ENCODE measurements at places on chromosomes 1 and 21. TPM values are rescaled to one million over a fixed set of nuclear protein-coding genes. Genes with fewer than 3 reads are reported as not detected.

- peak overlapping the region; percentile 95 for H3K4me3 ChIP-seq
- peak overlapping the region; percentile 96 for H3K27ac ChIP-seq
- peaks cover 15% of the 10 kb centered on the region for H3K36me3 ChIP-seq
Observed at GRCh38 chr1:65421351-65422025, 1.0 kb downstream of the LEPR start.

GRCh38 chr1:145962157-145963102, 1.9 kb downstream of the ANKRD34A start:
- DNase-seq, result peak; percentile 85
- H3K4me3 ChIP-seq, result peak overlapping the region; percentile 63
- H3K27ac ChIP-seq, result peak overlapping the region; percentile 100
- H3K27me3 ChIP-seq, result no peaks in the 10 kb centered on the region
- no peaks in the 10 kb centered on the region for H3K4me1 ChIP-seq
- no peaks in the 10 kb centered on the region for H3K36me3 ChIP-seq

DNA sequence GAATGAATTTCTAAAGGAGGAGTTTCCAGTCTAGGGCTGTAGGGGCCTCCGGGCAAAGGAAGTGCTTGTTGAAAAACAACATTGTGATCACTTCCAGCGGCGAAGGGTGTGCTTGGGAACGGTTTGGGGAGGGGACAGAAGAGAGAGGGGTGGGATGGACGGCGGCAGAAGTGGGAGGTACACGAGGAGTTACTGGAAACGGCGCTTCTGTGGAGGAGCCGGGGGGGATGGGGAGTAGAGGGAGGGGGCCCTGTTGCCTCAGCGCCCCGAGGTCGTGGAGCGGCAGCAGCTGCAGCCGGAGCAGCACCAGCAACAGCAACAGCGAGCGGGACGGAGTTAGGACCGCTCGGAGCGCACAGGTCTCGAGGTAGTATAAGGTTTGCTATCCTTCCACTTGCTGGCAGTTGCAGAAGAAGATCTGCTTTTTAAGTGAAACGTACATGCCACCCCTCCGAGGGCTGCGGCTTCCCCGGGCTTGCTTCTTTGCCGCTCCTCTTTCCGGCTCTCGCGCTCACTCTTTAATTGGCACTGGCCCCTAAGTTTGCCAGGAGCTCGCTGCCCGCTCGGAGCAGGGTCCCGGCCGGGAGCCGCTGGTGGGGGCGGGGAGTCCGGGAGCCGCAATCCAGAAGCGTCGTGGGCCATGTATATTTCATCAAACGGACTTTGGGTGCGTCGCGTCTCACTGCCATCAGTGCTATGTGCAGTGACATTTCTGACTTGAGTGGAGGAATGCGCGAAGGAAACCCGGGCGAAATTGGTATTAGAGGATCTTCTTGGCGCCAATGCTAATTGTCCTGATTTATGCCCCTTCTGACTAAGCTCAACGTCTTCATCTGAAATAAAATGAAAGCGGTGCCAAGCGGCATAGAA, 771 bp upstream of the NTNG1 start:
- no peaks in the 10 kb centered on the region for H3K27me3 ChIP-seq
- no peak overlapping the region for H3K27ac ChIP-seq
- DNase-seq, result peak; percentile 66
- H3K4me1 ChIP-seq, result no peaks in the 10 kb centered on the region
- no peaks in the 10 kb centered on the region for H3K36me3 ChIP-seq

GRCh38 chr1:197438010-197438790, 170.1 kb downstream of the CRB1 start:
- no peak overlapping the region for H3K4me3 ChIP-seq
- peaks cover 4% of the 10 kb centered on the region for H3K4me1 ChIP-seq
- H3K36me3 ChIP-seq, result no peaks in the 10 kb centered on the region
- no peak overlapping the region for H3K27ac ChIP-seq
- H3K27me3 ChIP-seq, result no peaks in the 10 kb centered on the region

- no peaks in the 10 kb centered on the region for H3K36me3 ChIP-seq
- peak overlapping the region; percentile 89 for H3K4me3 ChIP-seq
- H3K27ac ChIP-seq, result peak overlapping the region; percentile 98
- peaks cover 35% of the 10 kb centered on the region for H3K4me1 ChIP-seq
- no peaks in the 10 kb centered on the region for H3K27me3 ChIP-seq
Observed at GRCh38 chr1:51878308-51878615, 265 bp downstream of the NRDC start.

DNA sequence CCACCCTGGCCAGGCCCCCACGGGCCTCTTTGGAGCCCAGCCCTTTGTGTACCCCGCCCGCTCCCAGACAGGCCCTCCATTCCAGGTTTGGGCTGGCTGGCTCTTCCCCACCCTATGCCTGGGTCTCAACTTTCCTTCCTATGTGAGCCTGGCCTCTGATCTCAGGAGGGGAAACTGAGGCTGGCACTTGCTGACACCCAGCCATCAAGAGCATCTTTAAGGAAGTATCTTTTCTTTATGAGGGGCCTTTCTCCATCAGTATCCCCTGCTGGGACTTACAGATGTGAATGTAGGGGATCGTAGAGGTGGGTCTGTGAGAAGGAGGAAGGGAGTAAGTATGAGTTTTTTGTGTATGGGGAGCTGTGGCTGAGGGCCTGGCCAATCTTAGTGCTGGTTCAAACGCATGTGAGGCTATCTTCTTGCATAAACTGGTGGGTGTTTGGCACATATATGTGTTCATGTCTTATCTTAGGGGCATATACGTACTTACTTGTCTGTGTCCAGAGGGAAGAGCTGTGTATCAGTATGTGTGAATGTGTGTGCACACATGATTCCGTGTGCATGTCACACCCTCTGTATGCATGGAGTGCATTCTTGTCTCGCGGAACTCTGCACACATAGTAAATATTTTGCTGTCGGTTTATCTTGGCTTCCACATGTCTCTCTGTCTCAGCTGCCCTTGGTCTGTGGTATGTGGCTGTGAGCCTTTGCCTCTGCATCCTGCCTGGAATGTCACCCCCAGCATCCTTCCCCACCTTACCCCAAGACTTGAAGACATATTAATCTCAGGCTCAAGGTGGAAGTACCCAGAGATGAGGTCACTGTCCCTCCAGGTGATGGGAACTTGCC, 5.4 kb downstream of the NECTIN4 start:
- no peak for DNase-seq
- H3K27me3 ChIP-seq, result no peaks in the 10 kb centered on the region
- H3K4me3 ChIP-seq, result no peak overlapping the region
- H3K36me3 ChIP-seq, result no peaks in the 10 kb centered on the region
- no peak overlapping the region for H3K27ac ChIP-seq

GRCh38 chr1:224589006-224589405, 27.1 kb upstream of the CNIH3 start:
- H3K27ac ChIP-seq, result no peak overlapping the region
- no peak overlapping the region for H3K4me3 ChIP-seq
- H3K4me1 ChIP-seq, result no peaks in the 10 kb centered on the region
- DNase-seq, result no peak
- H3K36me3 ChIP-seq, result no peaks in the 10 kb centered on the region

DNA sequence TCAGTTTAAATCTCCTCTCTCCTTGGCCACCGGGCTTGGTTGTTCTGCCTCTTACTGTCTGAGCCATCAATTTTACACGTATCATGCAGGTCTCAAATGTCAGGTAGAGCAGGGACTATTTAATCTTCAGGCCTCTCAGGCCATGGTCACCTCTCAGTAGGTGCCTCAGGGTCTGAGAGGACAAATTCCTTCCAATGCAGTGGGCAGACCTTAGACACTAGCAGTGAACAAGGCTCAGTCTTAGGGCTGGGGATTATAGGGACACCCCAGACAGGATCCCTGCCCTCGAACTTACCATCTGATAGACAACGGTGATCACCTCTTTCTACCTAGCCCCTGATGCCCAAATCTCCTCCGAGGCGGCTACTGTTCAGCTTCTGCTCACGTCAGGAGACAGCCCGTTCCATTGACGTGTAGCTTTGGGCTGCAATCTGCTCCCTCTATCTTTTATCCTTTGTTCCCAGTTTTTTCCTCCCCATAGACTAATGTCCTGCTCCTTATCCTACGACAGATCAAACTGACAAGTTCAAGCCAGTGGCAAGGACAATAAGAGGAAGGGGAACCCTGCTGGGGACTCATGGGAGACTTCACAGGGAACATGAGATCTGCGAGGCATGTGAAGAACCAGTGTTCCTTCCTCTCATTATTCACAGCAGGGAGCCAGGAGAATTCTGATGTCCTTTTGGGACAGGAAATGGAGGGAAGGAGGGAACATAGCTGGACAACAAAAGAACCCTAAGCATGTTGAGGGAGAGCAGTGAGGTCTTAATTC, 1.4 kb upstream of the MYOG start:
- H3K27me3 ChIP-seq, result no peaks in the 10 kb centered on the region
- no peak for DNase-seq
- H3K36me3 ChIP-seq, result no peaks in the 10 kb centered on the region
- H3K4me1 ChIP-seq, result no peaks in the 10 kb centered on the region

DNA sequence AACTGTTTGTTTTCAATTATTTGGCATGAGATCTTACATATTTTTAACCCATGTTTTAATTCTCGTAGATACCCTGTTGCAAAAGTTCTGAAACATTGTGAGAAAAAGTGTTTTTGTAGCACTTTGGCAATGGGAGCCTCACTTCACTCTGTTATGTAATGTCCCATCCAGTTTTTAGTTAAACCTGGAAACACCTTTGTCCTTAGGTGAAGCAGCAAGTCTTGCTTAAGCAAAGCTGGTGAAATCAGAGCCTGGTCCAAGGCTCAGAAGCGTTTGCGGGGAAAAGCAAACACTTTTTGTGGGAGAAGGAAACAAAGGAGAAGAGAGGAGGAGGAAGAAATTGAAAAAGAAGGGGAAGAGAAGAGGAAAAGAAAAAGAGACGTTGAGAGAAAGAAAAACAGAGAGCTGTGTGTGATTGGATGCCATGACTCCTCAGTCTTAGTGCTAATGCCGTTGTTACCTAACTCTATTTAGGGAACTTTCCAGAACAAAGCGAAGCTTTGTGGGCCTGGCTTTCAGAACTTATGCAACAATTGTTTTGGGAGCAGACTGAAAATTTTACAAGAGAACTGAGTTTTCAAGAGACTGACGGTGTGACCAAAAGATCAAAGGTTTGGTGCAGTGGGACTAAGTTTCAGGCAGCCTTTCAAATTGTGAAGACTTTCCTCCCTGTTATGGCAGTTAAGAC, 93.1 kb downstream of the NTMT2 start:
- no peak overlapping the region for H3K27ac ChIP-seq
- no peaks in the 10 kb centered on the region for H3K36me3 ChIP-seq
- H3K4me1 ChIP-seq, result no peaks in the 10 kb centered on the region
- no peak overlapping the region for H3K4me3 ChIP-seq
- DNase-seq, result no peak

GRCh38 chr1:32684167-32684811, 18.3 kb downstream of the SYNC start:
- H3K27ac ChIP-seq, result peak overlapping the region; percentile 66
- H3K27me3 ChIP-seq, result no peaks in the 10 kb centered on the region
- peaks cover 7% of the 10 kb centered on the region for H3K36me3 ChIP-seq
- peak; percentile 86 for DNase-seq
- H3K4me1 ChIP-seq, result peaks cover 29% of the 10 kb centered on the region

DNA sequence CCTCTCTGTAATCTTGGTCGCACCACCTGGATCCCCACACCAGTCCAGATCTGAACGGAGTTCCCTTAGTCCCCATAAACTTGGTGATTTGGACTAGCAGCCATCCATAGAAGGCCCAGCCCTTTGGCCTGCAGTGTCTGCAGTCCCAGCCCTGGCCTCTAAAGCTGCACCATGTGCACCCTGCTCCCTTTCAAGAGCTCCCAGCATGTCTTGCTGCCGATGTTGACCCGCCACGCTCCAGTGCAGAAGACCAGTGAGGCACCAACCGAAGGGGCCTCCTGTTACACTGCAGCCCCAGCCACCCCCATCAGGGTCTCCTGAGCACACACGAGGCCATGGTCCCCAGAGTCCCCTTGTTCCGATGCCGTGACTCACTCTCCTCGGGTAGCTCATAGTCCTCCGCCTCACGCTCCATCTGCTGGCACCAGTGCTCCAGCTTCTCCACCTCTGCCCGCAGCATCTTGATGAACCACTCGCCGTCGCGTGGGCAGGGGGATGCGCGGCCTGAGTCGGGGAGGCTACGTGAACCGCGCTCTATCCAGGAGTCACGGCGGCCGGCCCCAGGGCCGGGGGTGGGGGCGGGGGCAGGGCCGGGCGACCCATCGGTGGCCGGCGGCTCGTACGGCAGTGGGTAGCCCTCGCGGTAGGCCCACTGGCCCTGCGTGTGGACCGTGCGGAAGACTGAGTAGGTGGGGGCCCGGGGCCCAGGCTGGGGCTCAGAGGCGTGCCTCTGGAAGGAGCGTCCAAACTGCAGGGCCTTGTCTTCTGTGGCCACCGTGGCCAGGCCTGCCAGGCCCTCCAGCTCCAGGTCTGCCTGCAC, 8.9 kb upstream of the SMIM12 start:
- H3K4me3 ChIP-seq, result no peak overlapping the region
- no peaks in the 10 kb centered on the region for H3K36me3 ChIP-seq
- peaks cover 12% of the 10 kb centered on the region for H3K4me1 ChIP-seq

DNA sequence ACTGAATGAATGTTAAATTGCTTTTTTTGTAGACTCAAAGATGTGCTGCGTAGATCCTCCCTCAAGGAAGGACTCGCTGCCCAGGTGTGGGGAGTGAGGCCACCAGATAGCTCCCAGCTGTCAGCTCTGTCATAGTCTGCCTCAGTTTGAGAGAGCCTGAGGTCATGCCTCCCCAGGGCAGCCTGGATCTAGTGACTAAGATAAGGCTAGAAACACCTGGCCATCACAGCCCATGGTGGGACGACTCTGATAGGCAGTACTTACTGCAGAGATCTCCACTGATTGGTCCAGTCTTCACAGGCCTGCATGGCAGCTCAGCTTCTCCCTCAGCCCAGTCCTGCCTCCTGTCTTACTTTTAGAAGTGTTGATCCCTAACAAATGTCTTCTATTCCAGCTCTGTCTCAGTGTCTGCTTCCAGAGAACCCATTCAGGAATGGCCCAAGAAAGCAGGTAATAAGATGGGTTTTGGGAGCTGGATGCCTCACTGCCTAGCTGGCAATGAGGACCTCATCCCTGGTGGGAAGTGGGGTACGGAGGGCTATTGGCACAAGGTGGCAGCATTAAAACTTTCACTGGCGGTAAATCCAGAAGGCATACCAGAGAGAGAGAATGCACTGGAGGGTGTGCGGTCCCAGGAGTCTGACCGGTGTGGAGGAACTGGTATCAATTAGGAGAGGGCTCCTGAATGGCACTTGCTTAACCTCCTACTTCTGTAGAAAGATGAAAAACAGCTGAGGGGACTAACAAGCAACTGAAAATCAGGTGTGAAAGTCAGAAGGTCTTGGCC, 55.3 kb upstream of the GPR37L1 start:
- no peaks in the 10 kb centered on the region for H3K27me3 ChIP-seq
- H3K36me3 ChIP-seq, result no peaks in the 10 kb centered on the region
- H3K27ac ChIP-seq, result no peak overlapping the region
- no peaks in the 10 kb centered on the region for H3K4me1 ChIP-seq
- DNase-seq, result no peak

GRCh38 chr21:28633839-28634555, 358.7 kb downstream of the LTN1 start:
- H3K27ac ChIP-seq, result peak overlapping the region; percentile 79
- H3K4me1 ChIP-seq, result peaks cover 12% of the 10 kb centered on the region
- no peaks in the 10 kb centered on the region for H3K36me3 ChIP-seq
- DNase-seq, result no peak
- H3K27me3 ChIP-seq, result no peaks in the 10 kb centered on the region

The CASZ1 gene
- total RNA-seq, result 26.5 TPM

The KRTAP19-3 gene
- not detected for total RNA-seq

The INTS11 gene
- 87.1 TPM for total RNA-seq

The F5 gene
- 0.71 TPM for total RNA-seq

The ESPN gene
- total RNA-seq, result not detected

The MYBPHL gene
- total RNA-seq, result not detected

The TSPAN2 gene
- total RNA-seq, result 87.4 TPM

The NFASC gene
- 20.7 TPM for total RNA-seq

The NAV1 gene
- total RNA-seq, result 19.6 TPM
